NCI-H2081 treated with DMSO at 0.1 percent for 48 hours (cell line): ENCODE measurements at places on chromosomes 6 and 20.

DNA sequence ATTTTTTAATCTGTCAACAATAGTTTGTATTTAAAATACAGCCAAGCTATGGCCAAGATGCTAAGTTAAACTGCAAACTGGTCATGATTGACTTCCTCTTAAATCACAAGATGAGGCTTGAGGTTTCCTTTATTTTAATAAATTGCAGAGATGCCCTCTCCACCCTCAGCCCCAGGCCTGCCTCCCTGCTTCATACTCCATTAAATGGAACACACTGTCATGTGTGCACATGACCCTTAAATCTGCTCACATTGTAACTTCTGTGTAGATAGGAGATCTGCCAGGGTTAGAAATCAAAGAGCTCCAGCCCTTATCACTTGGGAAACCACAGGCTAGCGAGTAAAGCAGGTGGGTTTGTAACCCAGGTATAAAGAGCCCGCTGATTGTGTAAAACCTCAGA lies 20.8 kb downstream of the DUSP22 start:
- DNase-seq, result no peak

GRCh38 chr6:343960-344815 lies 47.4 kb upstream of the IRF4 start:
- DNase-seq, result no peak

GRCh38 chr6:31309641-31310040 lies 37.7 kb upstream of the HLA-C start:
- no peak for DNase-seq

- DNase-seq, result no peak
Observed at GRCh38 chr6:75643173-75643572, 41.5 kb downstream of the SENP6 start.

- DNase-seq, result no peak
Observed at GRCh38 chr6:13524801-13525508, 37.6 kb upstream of the GFOD1 start.

GRCh38 chr6:44664716-44665115 lies 277.2 kb downstream of the CDC5L start:
- no peak for DNase-seq

- DNase-seq, result no peak
Observed at GRCh38 chr6:53731866-53732636, 62.8 kb upstream of the LRRC1 start.

GRCh38 chr6:149129371-149130077 lies 188.0 kb upstream of the TAB2 start:
- DNase-seq, result no peak

DNA sequence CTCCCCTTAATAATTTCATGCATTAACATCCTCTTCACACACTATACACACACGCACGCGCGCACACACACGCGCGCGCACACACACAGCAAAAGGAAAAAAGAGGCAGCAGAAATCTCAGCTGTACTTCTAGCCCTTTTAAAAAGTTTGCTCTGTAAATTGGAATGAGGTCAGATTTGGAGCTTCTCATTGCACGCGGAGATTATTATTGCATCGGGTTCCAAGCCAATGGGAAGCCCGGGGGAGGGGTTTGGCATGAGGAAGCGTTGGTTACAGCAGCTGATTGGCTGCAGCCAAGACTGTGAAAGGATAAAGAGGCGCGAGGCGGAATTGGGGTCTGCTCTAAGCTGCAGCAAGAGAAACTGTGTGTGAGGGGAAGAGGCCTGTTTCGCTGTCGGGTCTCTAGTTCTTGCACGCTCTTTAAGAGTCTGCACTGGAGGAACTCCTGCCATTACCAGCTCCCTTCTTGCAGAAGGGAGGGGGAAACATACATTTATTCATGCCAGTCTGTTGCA lies at the start of gene SOX4:
SOX4 (plus strand) TSS at position 340 of the 515 bp plus-strand sequence. CDS start 784 bp downstream, outside the sequence.
- peak; percentile 97 for DNase-seq

DNA sequence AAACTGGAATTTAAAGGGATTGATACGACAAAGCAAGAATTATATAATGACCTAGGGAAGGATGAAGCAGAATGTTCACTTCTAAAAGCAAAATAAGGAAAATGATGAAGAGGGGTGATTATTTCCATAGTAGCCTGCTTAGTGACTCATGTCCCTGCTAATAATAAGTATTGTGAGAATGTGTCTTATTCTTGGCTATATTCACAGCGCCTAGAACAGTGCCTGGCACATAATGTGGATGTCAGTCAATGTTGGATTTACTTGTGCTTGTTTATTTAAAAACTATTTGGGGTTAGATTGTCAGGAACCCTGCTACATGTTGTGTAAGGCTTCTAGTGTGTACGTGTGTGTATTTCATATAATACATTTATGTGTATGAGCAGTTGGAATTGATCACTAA lies 85.1 kb downstream of the ZFAND3 start:
- no peak for DNase-seq

- no peak for DNase-seq
Observed at GRCh38 chr20:16771213-16771612, 23.1 kb downstream of the OTOR start.

GRCh38 chr6:108942556-108943492 lies 94.6 kb downstream of the ARMC2 start:
- DNase-seq, result no peak

DNA sequence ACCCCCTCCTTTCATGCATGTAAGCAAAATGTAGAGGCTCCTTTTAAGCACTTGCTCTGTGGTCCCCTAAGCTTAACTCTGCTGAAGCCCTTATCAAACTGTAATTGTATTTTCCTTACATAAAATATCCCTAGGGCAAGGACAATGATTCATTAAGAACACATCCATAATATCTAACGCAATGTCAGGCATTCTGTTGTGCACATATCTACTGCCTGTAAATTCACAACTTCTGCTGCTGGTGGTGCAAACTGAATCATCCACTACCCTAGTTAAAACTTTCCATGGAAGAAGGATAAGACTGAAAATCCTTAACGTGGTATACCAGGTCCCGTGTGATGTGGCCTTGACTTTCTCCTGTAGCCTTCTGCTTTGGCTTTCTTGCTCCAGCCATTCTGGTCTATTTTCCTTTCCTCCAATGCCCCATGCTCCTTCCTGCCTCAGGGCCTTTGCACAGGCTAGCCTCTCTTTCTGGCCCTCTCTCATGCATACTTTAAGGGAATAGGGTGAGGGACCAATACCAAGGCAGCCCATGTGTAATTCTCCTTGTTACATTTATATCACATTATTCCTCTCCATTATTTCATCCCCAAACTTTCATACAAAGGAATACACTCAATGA lies 113.6 kb upstream of the ZFP64 start:
- DNase-seq, result no peak

- DNase-seq, result no peak
Observed at GRCh38 chr6:52497652-52498408, 77.7 kb downstream of the EFHC1 start.

GRCh38 chr6:40039042-40039441 lies 104.8 kb upstream of the MOCS1 start:
- DNase-seq, result no peak

DNA sequence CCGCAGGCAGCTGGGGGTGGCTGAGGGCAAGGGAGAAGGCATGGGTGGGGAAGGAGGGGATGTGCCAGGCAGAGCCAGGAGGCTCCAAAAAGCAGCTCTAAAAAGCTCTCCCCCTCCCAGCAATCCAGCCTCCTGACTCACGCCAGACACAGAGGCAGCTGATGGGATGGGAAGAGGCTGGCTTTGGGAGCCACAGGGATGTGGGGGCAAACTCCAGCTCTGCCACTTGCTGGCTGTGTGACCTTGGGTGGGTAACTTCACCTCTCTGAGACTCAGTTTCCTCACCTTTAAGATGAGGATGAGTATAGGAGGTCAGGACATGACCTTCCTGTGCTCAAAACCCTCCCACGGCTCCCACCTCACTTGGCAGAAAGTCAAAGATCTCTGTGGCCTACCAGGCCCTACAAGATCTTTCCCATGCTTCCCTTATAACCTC lies 148.9 kb downstream of the CEBPB start:
- no peak for DNase-seq

DNA sequence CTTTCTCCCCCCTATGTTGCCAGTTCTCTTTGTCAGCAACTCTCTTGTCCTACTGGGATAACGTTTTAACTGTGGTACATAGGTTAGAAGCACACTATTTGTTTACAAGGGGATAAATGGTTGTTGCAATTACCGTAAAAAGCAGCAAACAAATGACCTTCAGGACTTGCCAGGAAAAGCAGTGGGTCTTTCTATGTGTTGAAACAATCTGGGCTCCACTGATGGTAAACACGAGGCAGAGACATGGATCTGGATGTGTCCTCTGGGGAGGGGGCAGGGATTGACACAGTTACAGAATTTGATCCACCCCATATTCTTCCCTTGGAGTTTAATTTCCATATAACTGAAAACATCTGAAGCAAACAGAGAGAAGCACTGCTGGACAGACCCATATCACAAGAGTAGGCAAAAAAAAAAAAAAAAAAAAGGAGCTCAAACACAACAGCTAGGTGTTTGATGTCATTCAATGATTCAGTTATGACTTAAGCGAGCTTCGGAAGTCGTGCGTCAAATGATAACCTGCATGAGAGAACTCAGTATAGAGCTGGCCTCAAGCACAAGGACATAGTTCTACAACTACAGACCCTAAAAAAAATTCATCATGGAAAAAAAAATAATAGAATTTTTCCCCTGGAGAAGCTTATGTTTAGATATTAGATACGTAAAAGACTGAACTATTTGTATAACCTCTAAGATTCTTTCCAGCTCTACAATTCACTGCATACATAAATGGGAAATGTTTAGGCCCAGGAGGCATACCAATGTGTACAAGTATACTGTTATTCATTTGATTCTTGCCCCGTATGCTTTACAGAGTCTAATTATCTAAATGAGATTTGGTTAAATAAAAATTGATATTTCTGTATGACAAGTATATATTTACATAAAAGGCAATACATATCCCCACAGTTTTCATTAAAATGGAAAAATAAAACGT lies 127.7 kb downstream of the ALDH8A1 start:
- DNase-seq, result no peak

DNA sequence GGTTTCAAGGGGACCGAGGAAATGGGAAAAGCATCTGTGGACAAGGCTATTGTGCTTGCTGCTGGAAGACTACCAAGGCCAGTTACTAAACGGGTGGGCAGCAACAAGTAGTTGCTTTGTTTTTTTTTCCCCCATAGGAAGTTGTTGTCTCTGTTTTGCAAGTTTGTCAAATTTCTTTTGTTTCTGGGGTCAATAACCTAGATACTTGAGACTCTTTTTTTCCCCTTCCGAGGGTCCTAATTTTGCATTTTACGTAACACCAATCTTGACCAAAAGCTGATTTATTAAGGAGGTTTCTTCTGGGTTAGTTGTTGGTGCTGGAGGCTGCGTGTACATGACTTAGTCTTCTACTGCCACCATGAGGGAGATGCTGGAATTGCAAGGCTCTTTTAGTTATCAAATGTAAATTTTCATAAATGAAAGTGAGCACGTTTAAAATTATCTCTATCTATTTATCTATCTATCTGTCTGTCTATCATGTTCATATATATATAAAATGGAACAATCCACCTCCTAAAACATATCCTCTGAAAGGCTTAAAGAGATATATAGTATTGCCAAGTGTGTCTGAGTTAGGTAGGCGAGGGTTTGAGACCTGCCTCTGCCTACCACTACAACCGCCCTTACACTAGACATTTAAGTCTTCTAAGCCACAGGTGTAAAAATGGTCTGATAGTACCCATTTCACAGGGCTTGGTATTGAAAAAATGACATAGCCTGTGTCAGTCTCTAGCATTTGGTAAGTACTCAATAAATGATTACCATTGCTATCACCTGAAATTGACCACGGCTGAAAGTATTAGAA lies 60.2 kb downstream of the GCLC start:
- DNase-seq, result peak; percentile 8

GRCh38 chr6:43911354-43912115 lies 141.5 kb downstream of the VEGFA start:
- no peak for DNase-seq

DNA sequence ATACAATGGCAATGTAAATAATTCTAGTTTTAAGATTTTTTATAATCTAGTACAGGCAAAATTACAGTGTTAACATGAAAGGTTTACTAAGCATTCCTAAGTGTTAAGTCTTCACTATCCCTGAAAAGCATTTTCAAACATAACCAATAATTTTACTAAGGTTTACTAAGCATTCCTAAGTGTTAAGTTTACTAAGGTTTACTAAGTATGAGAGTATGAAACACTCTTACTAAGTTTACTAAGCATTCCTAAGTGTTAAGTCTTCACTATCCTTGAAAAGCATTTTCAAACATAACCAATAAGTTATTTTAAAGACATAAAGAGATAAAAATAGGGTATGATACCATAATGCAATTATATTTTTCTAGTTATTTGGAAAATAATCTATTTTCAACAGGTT lies 82.6 kb downstream of the PRSS35 start:
- DNase-seq, result no peak

DNA sequence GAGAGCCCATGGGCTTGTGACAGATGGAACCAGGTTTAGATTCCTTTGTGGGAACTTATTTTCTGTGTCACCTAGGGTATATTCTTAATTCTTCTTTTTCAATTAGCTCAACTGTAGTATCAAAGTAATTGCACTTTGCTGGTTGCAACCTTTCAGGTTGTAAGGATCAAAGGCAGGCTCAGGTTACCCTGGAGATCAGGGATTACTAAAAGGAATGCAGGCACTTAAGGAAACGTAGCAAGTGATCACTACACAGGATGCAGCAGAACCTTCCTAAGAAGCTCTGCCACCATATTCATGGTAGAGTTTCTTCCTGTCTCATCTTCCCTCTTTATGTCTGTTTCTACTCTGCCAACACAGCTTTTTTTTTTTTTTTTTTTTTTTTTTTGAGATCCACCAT lies 133.2 kb upstream of the JAG1 start:
- no peak for DNase-seq

GRCh38 chr6:159981403-159982245 lies 12.7 kb downstream of the IGF2R start:
- no peak for DNase-seq

- no peak for DNase-seq
Observed at GRCh38 chr20:34522969-34523871, 7.0 kb downstream of the DYNLRB1 start.

- DNase-seq, result no peak
Observed at GRCh38 chr6:114452785-114453401, 110.1 kb upstream of the HS3ST5 start.

GRCh38 chr6:27575594-27576361 lies 102.9 kb upstream of the ZNF184 start:
- no peak for DNase-seq

GRCh38 chr20:52145587-52145986 lies 46.0 kb downstream of the ZFP64 start:
- no peak for DNase-seq

GRCh38 chr20:24096264-24096663 lies 107.7 kb upstream of the GGTLC1 start:
- no peak for DNase-seq
